ENCODE measurements at places on chromosomes 7 and 10. TPM values are rescaled to one million over a fixed set of nuclear protein-coding genes. Genes with fewer than 3 reads are reported as not detected.

ACTL6B gene
- not detected for total RNA-seq

NODAL gene
- not detected for total RNA-seq

ABCB4 gene
- 5.6 TPM for total RNA-seq

RINT1 gene
- 13.8 TPM for total RNA-seq

SHTN1 gene
- total RNA-seq: 10.7 TPM

PAX4 gene
- total RNA-seq: not detected

PDIA4 gene
- total RNA-seq: 95.3 TPM

GIMAP2 gene
- total RNA-seq: 7.0 TPM

LRMDA gene
- 40.6 TPM for total RNA-seq

LRGUK gene
- 0.24 TPM for total RNA-seq

LIPF gene
- not detected for total RNA-seq

OR2A5 gene
- total RNA-seq: not detected

TAS2R4 gene
- total RNA-seq: 0.26 TPM

SORBS1 gene
- total RNA-seq: 465 TPM

IL6 gene
- total RNA-seq: 20.1 TPM

ARHGEF35 gene
- 2.3 TPM for total RNA-seq

PLCE1 gene
- total RNA-seq: 15.2 TPM

CYP2W1 gene
- not detected for total RNA-seq

BNIP3 gene
- 87.1 TPM for total RNA-seq

COL28A1 gene
- total RNA-seq: 8.9 TPM

GCK gene
- 3.1 TPM for total RNA-seq

PROSER2 gene
- 2.9 TPM for total RNA-seq

PON3 gene
- total RNA-seq: 1.6 TPM

MDFIC gene
- total RNA-seq: 23.9 TPM

INSYN2A gene
- not detected for total RNA-seq

ARMC3 gene
- total RNA-seq: not detected

KDM7A gene
- total RNA-seq: 12.7 TPM

NRG3 gene
- 0.21 TPM for total RNA-seq

NEUROD6 gene
- total RNA-seq: not detected

ZNF273 gene
- total RNA-seq: 2.3 TPM

HEPACAM2 gene
- total RNA-seq: not detected

CFAP43 gene
- not detected for total RNA-seq

ENTPD1 gene
- total RNA-seq: 18.5 TPM

RBP4 gene
- 165 TPM for total RNA-seq

ACTR3C gene
- 4.9 TPM for total RNA-seq

TMEM229A gene
- 0.71 TPM for total RNA-seq

SERPINE1 gene
- 2.4 TPM for total RNA-seq

TAS2R5 gene
- total RNA-seq: 0.58 TPM

ADAM12 gene
- 6.7 TPM for total RNA-seq

ANKRD7 gene
- total RNA-seq: 1.1 TPM

TFR2 gene
- total RNA-seq: 0.29 TPM

CHST3 gene
- 40.0 TPM for total RNA-seq

Measured in left cardiac atrium (tissue), 4 donors.